ENCODE measurements at places on chromosomes 5 and 9.

DNA sequence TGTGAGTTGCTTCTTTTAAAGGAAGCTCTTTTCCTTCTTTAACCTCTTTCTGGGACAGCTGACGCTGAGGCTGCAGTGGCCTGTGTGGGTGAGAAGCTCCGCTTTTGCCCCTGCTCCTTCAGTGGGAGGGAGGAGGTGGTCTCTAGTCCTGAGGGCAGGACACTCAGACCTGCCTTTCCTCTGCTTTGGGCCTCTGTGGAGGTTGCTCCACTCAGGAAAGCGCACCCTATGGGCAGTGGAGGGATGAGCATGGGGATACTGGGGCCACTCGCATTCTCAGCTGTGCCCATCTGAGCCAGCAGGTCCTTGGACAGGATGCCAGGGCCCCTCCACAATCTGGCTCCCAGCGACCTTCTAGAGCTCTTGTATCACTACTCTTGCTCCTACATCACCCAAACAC is 111.5 kb downstream of the NSG2 start:
- DNase-seq = no peak

GRCh38 chr5:86986837-86987236 is 280.8 kb upstream of the RASA1 start:
- DNase-seq = no peak

DNA sequence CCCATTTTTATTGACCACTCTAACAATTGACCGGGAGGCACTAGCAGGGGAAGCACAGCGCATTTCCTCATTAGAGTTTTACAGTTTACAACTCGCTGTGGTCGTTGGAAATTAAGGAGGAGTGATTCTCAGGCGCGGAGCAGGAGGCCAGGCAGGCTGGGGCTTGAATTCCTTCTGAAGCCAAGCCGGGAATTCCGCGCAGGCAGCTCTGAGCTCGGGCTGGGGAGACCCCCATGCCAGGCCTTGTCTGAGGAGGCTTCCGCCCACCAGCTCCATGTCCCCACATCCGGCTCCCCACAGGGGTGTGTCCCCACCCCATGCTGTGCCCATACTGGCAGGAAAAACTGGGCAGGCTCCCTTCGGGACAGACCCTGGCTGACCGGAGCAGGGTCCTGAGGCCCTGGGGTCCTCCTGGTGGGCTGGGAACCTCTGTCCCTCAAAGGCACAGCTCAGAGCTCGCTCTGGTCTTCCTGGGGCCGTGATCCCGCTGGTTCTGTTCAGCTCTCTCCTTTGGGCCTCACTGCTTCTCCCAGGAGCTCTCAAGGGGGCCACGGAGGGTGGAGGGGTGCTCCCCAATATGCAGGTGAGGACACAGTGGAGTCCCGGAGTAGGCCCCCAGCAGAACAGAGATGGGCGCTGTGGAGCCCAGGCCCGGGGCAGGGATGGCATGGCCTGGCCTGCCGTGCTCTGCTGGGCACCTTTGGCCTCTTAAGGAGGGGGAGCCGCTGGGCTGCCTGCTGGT is 1.3 kb upstream of the NRARP start:
- DNase-seq = no peak

DNA sequence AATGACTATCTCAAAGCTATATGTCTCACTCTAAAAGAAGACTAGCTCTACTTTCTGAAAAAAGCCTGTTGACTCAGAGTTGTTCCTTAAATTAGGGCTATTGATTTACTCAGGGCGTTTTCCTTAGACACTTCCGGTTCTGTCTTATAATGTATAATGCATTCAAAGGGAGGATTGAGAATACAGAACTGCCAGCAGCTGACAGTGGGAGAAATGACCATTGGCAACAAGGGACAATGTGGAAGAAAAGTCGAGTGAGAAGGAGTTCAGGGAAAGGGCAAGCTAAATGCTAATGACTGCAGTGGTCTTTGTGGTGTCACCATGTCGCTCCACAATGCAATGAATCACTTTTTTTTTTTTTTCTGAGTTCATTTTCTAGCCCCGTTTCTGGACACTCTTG is 65.7 kb upstream of the ANKH start:
- no peak for DNase-seq

- DNase-seq = no peak
These were observed 404.6 kb upstream of the C9orf72 start for GRCh38 chr9:27977931-27978330.
